ENCODE measurements at places on chromosomes 2 and 18.

DNA sequence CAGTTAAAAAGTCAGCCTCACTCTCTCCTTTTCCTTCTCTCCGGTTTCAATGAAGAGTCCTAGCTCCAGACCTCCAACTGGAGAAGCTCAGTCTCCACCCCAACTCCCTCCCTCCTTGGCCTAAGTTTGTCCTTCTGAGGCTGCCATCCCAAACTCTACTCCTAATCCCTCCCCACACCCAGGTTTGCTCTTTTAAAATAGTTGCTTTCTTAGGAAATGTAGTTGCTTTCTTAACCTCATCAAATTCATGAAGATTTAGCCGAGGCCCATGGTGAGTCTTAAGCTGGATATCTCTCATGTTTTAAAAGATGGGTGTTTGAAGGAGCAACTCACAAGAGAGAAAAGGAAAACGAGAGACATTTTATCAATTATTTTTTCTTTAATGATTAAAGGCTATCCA, 937 bp upstream of the LANCL1 start:
- DNase-seq: no peak

DNA sequence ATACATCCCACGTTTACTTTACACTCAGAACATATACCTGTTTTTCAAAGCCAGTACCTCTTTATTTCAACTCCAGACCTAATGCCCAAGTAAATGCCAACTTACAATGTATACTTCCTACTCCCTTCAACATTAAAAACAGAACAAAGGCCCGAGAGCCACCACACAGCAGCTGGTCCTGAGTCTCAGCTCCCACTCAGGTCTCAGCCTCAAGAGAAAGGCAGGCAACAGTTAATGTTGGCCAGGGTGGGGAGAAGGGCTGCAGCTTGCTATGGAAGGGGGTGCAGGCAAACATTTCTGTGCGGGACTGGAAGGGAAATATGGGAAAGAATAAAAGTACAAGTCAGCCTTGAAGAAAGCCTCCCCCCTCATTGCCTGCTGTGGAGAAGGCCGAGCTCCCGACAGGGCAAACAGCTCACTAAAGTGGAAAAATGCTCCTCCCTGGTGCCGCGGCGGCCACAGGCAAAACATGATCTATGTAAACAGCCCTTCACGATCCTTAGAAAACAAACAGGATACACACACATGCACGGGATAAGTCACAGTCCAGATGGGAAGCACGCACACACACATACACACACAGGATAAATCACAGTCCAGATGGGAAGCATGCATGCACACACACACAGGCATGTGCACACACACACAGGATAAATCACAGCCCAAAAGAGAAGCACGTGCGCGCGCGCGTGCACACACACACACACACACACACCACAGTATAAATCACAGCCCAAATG, 67.4 kb downstream of the ADNP2 start:
- DNase-seq: no peak

GRCh38 chr2:231170055-231170454, 28.4 kb upstream of the ARMC9 start:
- no peak for DNase-seq

GRCh38 chr2:173401716-173402326, 47.1 kb downstream of the CDCA7 start:
- DNase-seq: no peak

DNA sequence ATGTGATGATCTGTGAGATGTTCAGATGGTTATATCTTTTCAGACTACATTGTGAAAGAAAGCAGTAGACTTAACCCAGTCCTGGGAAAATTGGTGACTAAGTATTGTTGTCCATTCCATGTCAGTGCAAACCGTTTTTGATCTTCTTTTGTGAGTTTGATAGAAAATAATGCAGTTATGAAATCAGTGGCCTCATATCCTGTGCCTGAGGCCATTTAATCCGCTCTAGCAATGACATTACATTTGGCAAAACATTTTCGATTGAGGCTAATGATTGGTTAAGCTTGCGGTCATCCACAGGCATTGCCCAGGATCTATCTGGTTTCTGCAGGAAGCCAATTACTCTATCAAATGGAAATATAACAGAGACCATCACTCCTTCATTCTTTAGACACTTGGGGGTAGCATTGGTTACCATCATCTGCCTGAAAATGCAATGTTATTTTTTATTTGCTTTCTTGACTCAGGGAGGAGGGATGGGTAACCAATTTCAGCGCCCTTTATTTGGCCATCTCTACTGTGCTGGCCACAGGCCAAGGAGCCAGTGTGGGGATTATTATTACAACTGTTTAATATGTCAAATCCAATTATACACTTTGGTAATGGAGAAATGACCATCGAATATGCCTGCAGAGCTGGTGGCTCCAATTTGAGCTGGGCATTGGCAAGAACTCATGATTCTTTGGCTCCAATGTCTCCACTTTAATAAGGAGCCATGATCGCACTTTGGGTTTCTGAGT, 33.6 kb downstream of the TRIB2 start:
- DNase-seq: no peak

- DNase-seq: no peak
Measured at GRCh38 chr2:137865954-137866540, 98.2 kb upstream of the HNMT start.

DNA sequence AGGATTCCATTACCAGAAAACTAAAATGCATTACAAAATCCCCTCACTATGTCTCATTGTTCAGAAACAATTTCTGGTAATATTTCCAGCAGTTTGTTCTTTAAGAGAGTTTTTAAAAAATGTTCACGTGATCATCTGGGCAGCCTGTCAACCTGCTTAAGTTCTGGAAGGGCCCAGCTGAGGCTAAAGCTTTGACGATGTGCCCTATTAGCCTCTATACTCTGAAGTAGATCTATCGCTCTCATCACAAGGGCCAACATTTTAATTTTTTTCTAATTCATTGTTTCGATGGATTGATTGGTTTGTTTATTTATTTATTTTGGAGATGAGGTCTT, 205.8 kb downstream of the PRKCE start:
- DNase-seq: no peak

GRCh38 chr2:111667542-111668273, 216.3 kb downstream of the ANAPC1 start:
- no peak for DNase-seq

- no peak for DNase-seq
Measured at GRCh38 chr2:177268901-177269300, 4.4 kb upstream of the NFE2L2 start.

DNA sequence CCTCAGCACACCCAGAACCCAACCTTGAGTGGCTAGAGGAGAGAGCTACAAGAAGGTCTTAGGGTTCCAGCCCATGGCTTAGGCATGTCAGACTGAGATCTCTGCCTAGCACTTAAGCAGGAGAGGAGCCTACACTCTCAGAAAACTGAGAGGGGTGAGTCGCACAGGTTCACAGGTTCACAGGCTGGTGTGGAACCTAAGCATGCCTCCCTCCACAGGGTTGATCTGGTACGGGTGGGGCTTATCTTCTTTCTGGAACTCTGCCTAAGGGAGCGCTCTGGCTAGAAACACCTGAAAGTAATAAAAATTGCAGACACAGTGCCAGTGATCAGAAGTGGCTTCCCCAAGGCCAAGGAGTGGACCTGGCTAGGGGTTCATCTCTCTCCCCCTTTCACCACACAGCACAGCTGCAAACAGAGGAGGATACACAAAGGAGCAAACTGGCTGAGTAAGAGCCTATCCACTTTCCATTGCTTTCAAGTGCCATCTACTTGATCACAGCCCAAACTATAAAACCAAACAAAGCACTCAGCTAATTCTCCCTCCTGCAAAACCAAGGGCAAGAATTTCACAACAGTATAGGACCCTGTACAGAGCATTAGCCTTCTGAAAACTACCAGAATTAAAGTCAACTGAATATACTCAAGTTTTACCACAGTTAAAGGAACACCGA, 481.9 kb upstream of the SETBP1 start:
- DNase-seq: no peak

GRCh38 chr2:151657667-151658076, 76.6 kb downstream of the NEB start:
- no peak for DNase-seq

- DNase-seq: no peak
Measured at GRCh38 chr2:87403893-87404175, 344.1 kb upstream of the PLGLB2 start.

DNA sequence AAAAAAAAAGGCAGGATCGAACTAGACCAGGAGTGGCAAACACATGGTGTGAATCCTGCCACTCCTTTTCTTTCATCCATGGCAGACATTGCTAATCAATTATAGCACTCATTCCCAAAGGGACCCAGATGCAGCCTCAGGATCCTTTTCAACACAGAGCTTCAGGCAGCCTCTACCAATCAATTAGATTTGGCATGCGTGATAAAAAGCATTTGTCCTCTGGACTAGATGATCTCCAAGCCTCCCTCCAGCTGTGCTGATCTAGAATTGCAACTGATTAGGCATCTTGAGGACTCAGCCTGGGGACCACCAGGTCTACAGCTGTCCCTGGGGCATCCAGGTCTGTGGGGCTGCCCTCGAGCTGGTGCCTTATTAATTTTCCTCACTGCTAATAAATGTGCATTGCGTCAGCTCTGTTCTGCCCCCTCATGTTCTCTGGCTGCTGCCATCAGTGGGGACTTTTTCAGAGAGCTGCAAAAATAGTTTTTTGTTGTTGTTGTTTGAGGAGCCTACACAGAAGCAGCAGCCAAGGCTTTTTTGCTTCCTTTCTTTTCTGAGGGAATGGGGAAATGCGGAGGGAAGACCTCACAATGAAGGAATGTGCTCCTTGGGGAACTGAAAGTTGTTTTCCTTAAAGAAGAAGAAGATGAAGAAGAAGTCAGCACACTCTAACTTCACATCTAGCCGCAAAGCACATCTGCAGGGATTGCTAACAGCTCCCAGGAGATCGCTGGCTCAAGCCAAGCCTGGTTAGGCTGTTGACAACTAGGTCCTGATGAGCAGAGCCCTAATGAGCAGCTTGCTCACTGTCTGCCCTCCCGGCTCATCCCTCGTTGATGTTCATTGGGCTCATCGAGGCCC, 8.8 kb upstream of the ATOH8 start:
- no peak for DNase-seq

GRCh38 chr18:30625961-30626360, 416.6 kb downstream of the DSC3 start:
- DNase-seq: no peak

GRCh38 chr2:86807133-86807467, 16.4 kb upstream of the CD8A start:
- no peak for DNase-seq

DNA sequence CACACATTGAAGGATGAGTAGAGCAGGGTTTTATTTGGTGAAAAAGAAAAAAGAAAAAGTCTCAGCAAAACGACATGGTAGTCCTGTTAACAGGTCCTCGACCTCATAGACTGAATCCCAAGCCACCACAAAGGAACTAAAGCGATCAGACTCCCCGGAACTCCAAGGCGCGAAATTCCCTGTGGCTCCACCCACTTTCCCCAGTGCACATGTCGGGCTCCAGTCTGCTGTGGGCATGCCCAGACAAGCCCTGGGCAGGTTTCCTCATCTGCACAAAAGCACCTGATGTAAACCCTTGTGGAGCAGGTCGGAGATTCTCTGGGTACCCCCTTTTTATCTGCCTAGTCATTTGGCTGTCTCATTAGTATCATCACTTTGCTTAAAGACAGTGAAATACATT, 170.7 kb upstream of the FSIP2 start:
- no peak for DNase-seq

DNA sequence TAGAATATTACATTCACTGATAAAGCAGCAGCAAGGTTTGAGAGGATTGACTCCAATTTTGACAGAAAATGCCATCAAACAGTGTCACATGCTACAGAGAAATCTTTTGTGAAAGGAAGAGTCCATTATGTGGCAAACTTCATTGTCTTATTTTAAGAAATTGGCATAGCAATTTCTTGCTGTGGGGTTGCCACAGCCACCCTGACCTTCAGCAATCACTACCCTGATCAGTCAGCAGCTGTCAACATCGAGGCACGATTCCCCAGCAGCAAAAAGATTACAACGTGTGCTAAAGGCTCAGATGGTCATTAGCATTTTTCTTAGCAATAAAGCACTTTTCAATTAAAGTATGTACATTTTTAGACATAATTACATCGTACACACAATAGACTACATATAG, 74.7 kb downstream of the PRKCE start:
- DNase-seq: no peak

DNA sequence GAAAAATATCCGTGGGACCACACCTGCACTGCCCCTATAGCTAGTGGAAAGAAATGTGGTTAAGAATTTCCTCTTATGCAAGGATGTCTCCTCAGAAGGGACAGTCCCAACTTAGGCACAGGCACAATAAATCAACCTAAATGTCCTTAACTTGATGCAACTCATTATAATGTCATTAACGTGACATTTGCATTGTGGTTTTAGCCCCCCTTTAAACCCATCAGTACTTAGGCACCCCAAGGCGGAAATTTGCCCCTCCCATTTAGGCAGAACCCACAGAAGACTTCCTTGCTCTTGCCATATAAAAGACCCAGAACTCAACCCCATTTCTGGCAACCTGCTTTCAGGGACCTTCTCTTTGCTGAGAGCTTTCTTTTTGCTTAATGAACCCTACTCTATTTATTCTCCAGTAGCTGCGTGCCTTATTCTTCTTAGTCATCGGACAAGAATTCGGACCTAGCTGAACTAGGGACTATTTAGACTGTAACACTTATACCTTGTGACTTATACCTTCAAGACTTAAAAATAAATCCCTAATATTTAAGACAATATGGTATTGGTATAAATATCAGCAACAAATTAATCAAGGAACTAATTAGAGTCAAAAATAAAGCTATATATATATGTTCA, 1281.6 kb upstream of the TMEFF2 start:
- no peak for DNase-seq

DNA sequence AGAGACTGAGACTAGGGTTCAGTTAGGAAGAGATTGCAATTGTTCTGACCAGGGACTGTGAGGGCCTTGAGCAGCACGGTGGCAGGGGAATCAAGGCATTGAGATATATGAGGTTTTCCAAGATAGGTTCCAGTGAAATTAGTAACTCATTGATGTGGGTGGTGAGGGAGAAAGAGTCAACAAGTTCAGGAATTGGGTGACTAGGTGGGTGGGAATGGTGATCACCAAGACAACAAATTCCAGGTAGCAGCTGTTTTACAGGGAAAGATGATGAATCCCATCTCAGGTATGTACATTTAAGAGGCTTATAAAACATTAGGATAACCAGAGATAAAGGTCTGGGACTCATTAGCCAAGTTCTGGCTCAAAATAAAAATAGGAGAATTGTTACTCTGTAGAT, 251.5 kb upstream of the MGAT5 start:
- no peak for DNase-seq

DNA sequence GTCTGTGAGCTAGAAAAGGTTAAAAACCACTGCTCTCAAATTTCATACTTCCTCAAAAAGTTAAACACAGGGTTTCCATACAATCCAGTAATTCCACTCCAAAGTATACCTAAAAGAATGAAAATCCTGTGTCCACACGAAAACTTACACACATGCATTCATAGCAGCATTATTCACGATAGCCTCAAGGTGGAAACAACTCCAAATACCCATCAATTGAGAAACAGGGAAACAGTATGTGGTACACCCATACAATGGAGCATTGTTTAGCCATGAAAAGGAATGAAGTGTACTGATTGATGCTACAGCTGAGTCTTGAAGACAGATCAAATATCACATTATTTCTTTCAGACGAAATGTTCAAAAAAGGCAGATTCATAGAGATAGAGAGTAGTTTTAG, 36.7 kb downstream of the UXS1 start:
- no peak for DNase-seq

GRCh38 chr2:180184506-180184905, 177.4 kb upstream of the CWC22 start:
- DNase-seq: no peak

- DNase-seq: no peak
Measured at GRCh38 chr2:200905618-200906296, 16.6 kb downstream of the NIF3L1 start.
